Effector memory CD4-positive, alpha-beta T cell (primary cell): ENCODE measurements at places on chromosomes 2 and 18.
A peak's percentile ranks its signal among the peaks of the same experiment; 100 is the strongest.

- DNase-seq = no peak
These were observed at the start of gene COLEC12 for GRCh38 chr18:500632-501405. Gene COLEC12, minus strand, starts transcription at chr18:500701. Its CDS starts 187 bp downstream, at chr18:500514.

GRCh38 chr2:43225788-43226557, 433 bp downstream of the ZFP36L2 start:
- DNase-seq = peak; percentile 62

- DNase-seq = no peak
These were observed 378.2 kb downstream of the STK39 start for GRCh38 chr2:167869200-167869599.

DNA sequence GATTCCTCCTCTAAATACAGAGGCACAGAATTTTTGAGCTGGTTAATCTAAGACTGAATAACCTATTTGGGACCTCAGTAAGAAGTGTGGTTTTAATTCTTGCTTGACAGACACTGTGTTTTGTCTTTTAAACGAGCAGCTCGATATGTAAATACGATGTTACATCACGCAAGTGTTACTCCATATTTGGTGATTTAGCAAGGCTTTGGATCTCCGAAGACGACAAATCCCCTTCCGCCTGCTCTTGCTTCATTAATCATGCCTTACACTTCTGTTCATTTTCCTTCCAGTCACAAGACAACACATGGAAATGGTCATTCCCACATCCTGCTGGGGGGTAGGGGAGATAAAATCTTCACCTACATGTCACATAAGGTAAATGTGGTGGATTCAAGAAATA, 9.4 kb downstream of the BCL11A start:
- no peak for DNase-seq

GRCh38 chr2:77954931-77955330, 432.8 kb upstream of the LRRTM4 start:
- DNase-seq = no peak

DNA sequence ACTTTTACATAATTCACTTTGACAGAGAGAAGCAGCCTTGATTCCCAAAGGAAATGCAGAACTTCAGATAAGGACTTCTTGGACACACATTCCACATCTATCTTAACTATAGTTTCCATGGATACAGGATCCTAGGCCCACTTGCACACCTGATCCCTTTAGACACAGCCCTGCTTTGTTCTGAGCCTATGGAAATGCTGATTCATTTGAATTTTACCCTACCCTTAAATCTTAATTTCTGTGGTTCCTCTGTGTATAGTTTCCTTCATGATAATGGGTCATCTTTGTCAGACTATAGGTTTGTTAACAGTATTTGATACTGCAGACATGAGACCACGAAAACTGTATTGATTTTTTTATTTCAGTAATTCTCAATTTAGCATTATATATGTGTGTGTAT, 77.4 kb downstream of the ACTR3 start:
- no peak for DNase-seq

DNA sequence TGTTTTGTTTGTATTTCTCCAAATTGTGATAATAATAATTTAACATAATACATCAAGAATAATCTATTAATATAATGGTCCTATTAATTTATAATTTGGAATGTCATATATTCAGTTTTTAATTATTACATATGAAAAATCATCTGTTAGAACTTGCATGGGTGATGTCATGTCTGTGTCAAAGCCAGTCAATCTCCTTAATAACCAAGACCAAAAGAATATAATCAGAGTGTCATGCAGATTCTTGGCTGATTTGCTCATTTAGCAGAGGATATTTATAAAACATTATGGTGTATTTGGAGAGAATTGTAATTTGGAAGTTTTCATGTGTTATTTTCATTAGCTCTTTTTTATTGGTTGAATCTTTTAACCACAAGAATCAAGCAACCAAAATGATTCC, 96.4 kb downstream of the PIK3C3 start:
- no peak for DNase-seq

GRCh38 chr2:111999809-112000208, 55.3 kb upstream of the TMEM87B start:
- DNase-seq = no peak

DNA sequence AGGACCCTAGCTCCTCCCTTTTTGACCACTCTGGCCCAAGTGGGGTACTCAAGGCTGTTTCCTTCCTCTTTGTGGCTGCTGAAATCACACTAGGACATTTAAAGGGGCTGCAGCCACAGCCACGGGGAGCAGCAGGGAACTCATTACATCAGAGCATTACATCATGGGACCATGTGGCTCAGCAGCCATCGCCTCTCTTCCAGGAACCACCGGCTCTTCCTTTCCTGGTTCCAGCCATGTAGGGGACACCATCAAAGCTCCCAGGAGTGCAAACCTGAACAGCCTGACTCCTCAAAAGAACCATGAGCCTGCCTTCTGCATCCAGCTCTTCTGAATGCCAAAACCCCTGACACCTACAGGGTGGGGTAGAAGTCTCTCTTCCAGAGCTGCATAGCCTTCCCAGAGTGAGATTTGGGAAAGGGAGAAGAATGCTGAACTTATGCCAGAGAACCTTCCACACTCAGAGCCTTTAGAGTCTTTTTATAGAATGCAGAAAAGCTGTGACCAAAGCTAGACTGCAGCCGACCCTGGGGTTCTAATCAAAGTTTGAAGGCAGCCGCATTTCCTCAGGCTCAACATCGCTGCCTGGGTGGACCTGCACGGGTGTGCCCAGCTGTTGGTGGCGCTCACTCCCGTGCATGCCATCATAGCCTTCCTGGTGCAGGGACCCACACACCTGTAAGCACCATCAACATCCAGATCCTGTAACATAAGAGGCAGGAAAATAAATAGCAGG, 121.7 kb downstream of the KLHL29 start:
- no peak for DNase-seq

DNA sequence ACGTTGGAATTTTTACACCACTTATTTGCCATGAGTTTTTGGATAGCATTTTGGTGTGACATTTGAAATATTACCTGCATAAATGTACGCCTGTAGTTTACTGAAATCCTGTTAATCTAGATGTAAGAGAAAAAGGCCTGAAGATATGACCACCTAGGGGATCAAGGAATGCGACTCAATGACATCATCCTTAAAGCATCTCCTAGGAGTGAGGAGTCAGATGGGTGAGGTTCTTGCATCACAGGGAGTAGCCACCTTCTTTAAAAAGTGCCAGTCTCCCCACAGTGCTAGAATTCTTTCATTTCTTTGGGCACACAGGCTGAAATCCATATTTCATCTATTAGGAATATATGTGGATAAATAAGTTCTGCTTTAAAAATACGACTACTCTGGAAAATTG, 34.5 kb downstream of the ADCYAP1 start:
- DNase-seq = no peak
